A549 treated with ZK216348 at 1 μM for 4 hours (cell line): ENCODE measurements at places on chromosomes 12 and 14. TPM values are rescaled to one million over a fixed set of nuclear protein-coding genes. Genes with fewer than 3 reads are reported as not detected.

The GTF2H3 gene
- 17.2 to 38.8 TPM (median 27.2 TPM) in 5 replicates for total RNA-seq

The B3GNT4 gene
- 0.59 to 1.7 TPM (median 0.70 TPM) in 5 replicates for total RNA-seq

The ADSS1 gene
- total RNA-seq = 6.0 to 8.8 TPM (median 7.1 TPM) in 5 replicates

The TOMM20L gene
- total RNA-seq = not detected in 5 replicates

The KRT4 gene
- total RNA-seq = 1.7 to 4.0 TPM (median 2.7 TPM) in 5 replicates

The PRKD1 gene
- total RNA-seq = 2.2 to 2.8 TPM (median 2.5 TPM) in 5 replicates

The CLEC9A gene
- total RNA-seq = not detected in 5 replicates

The CCDC88C gene
- total RNA-seq = 4.3 to 6.8 TPM (median 6.6 TPM) in 5 replicates

The GPR135 gene
- total RNA-seq = 0.70 to 1.0 TPM (median 1.0 TPM) in 5 replicates

The CCDC177 gene
- 0.05 to 0.06 TPM in 2 of 5 replicates, not detected in the others for total RNA-seq

The IL22 gene
- not detected in 5 replicates for total RNA-seq
